Right atrium auricular region (tissue), 2 donors: ENCODE measurements at places on chromosomes 16 and 17. TPM values are rescaled to one million over a fixed set of nuclear protein-coding genes. Genes with fewer than 3 reads are reported as not detected.

Gene CSNK2A2
- 17.2 TPM for total RNA-seq

Gene PDPR
- 19.3 TPM for total RNA-seq

Gene WFIKKN2
- 0.26 TPM for total RNA-seq

Gene KRTAP4-4
- total RNA-seq = not detected

Gene NEUROD2
- total RNA-seq = not detected

DNA sequence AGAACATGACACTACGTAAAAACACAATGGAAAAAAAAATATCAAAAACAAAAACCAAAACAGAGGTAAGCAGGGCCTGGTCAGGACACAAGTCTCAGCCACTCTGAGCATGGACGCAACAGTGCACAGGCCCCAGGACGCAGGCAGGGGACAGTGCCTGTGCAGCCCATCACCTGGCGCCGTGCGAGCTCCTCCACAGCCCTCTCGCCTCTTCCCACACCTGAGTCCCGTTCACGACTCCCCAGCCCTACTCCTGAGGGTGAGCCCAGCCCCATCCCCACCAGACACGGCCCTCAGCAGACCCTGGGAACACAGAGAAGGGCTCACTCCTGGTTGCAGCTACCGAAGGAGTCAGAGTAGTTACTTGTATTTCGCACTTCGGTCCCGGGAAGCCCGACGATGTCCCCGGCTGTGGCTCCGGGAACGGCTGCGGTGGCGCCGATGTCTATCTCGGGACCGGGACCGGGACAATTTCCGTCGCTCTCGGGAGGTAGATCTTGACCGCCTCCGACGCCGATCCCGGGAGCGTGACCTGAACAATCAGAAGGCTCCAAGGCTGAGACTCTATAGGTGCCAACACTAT is 9.4 kb downstream of the HBQ1 start:
- H3K27me3 ChIP-seq = no peaks in the 10 kb centered on the region
- no peak overlapping the region for H3K27ac ChIP-seq
- DNase-seq = no peak
- H3K4me1 ChIP-seq = no peaks in the 10 kb centered on the region

DNA sequence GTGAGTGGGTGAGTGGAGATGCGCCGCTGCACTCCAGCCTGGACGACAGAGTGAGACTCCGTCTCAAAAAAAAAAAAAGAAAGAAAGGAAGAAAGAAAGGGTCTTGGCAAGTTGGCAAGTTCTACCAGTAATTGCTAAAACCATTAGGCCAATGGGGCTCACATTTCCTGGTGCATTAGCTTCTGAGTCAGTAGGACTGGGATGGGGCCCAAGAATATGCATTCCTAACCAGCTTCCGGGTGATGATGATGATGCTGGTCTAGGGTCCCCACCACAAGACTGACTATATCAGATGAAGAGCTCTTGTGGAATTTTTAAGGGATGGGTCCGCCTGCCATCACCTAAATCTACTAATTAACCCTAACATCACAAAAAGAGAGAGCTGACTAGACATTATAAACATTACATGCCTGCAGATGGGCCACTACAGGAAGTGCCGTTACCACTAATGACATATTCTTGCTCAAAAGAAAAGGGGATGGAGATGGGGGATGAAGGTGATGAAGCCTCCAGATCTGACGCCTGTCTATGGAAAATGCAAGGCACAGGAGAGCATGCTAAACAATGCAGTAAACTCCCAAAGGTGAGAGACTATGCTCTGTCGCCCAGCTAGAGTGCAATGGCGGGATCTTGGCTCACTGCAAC is 13.1 kb downstream of the MYH11 start:
- no peak overlapping the region for H3K4me3 ChIP-seq
- H3K27ac ChIP-seq = no peak overlapping the region
- H3K27me3 ChIP-seq = no peaks in the 10 kb centered on the region

DNA sequence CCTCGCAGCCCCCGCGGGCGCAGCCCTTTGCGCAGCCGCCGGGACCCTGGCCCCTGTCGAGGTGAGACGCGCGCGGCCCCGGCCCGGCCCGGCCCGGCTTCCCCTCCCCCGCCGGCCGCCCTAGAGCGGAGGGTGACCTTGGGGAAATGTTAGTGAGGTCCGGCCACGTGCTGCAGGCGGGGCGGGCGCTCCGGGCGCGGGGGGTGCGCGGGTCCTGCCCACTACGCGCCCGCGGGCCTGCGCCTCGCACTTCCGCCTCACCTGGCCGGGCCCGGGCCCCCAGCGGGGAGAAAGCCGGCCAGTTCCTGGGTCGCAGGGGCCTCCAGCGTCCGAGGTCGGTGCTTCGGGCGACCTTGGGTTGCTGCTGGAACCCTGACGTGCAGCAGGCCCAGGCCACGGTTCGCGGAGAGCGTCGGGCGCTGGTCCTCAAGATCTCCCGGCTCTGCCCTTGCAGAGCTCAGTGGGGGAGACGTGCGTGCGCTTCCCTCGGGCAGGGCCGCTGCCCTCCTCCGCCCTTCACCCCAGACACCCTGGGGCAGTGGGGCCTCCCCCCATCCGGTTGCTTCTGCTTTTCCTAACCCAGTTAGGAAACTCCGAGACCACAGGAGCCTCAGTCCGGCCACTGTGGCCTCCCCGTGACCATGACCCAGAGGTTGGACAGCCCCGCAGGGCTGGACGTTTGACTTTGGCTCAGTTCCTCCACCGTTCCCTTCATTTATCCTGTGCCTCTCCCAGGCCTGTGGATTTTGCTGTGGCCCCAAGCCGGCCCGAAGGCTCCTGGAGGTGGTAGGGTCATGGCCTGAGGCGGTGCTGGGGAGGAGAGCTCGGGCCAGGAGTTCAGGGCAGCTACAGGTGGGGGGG is 791 bp downstream of the MCRIP2 start:
- H3K36me3 ChIP-seq = no peaks in the 10 kb centered on the region
- H3K4me3 ChIP-seq = peak overlapping the region; percentile 74
- no peaks in the 10 kb centered on the region for H3K27me3 ChIP-seq

- H3K4me1 ChIP-seq = no peaks in the 10 kb centered on the region
- no peak overlapping the region for H3K4me3 ChIP-seq
- DNase-seq = no peak
- no peaks in the 10 kb centered on the region for H3K27me3 ChIP-seq
- H3K36me3 ChIP-seq = no peaks in the 10 kb centered on the region
- H3K27ac ChIP-seq = no peak overlapping the region
Measured at GRCh38 chr17:7095625-7096024, 15.6 kb upstream of the CLEC10A start.
